ENCODE measurements at places on chromosomes 1 and 21. TPM values are rescaled to one million over a fixed set of nuclear protein-coding genes. Genes with fewer than 3 reads are reported as not detected.

DNA sequence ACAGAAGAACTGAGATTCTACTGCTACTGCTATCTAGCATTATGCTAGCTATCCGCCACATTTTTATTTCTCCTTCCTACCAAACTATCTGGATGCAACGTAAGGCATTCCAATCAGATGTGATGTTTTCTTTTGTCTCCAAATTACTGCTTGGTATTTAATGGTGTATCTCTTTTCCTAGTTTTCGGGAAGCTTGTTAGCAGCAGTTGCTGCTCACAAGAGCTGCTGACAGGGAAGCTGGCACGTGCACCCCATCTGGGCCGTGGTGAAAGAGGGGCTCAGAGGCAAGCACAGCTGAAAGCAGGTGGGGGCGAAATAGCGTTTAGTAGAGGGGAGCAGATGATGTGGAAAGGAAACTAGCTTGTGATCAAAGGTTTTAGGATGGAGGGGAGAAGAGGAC is 57.3 kb downstream of the JAK1 start:
- no peak for DNase-seq

- no peak for DNase-seq
Measured at GRCh38 chr1:230818901-230819300, 49.4 kb downstream of the C1orf198 start.

DNA sequence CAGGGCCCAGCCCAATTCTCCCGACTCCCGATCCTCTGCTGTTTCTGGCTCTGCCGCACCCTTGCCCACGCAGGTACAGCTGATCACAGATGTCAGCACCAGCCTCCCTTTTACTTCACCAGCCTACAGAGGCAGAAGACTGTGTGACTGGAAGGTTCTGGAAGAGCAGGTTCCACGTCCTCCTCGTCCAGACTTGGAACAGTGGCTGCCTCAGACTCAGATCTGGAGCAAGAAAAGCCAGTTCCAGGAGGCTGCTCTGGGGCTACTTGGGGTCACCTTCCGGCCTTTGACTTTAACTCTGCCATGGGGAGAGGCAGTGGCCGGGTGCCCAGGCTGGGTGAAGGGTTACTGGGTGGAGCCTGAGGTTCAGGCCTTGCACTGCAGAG is 16.1 kb upstream of the KLHDC7A start:
- DNase-seq: no peak

The WNT9A gene
- total RNA-seq: 0.29 TPM

GRCh38 chr1:244391761-244392160 is 59.9 kb downstream of the ADSS2 start:
- no peak for DNase-seq

DNA sequence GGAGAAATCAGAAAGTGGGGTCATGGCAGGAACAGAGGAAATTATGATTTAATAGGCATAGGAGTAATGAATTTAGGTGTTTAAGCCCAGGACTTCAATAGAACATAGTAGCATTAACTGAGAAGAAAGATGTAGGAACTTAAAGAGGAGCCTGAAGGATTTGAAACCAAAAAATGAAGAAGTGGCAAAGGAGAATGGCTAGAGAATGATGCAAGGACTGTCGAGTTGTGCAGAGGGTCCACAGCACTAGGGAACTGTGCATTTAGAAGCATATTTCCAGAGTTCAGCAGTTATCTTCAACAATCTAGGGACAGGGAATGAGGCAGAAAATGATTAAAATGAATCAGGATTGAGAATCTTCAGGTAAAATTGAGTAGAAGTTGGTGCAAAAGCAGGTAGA is 328.1 kb upstream of the LYPLAL1 start:
- DNase-seq: no peak

The SLC30A2 gene
- total RNA-seq: 0.19 TPM

DNA sequence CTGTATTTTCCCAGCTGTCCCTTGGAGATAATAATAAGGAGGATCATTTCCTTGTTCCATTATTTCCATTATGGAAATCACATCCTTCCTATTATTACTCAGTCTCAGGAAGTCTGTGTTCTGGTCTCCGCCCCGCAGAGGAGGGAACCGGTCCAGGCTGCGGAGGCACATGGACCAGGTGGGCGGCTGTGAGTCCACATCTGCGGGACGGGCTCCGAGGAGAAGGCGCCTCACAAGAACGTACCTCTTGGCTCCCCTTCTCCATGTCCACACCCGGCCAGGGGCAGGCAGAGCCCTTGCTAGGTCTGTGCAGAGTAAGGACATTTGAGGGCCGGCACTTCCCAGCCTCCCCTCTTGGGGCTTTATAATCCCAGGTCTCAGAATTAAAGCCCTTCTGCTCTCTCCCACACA is 14.6 kb downstream of the RAB7B start:
- no peak for DNase-seq

DNA sequence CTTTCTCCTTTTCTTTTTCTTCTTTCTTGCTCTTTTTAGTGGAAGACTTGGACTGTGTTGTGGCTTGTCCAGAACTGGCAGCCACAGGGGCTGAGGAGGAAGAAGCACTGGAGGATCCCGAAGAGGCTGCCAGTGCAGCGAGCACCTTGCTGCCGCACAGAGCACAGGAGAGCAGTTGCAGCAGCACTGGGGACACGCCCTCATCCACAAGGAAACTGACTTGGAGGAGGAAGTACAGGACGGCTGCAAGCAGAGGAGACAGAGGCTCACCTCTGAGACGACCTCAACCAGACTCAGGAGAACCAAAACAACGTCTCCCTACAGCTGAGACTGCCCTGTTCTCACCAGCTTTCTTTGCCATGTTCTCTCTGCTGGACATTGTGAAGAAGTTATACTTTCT is 88.9 kb downstream of the UBR4 start:
- DNase-seq: no peak

The NPR1 gene
- 0.23 TPM for total RNA-seq

- no peak for DNase-seq
Measured at GRCh38 chr1:18539171-18539570, 58.4 kb downstream of the KLHDC7A start.

The APCS gene
- total RNA-seq: 1.0 TPM

The RIPK4 gene
- total RNA-seq: 2.1 TPM

- DNase-seq: no peak
Measured at GRCh38 chr1:211339631-211340041, 13.0 kb downstream of the TRAF5 start.

The AQP10 gene
- total RNA-seq: not detected

The FCRL6 gene
- 43.3 TPM for total RNA-seq

The CNR2 gene
- total RNA-seq: 1.5 TPM

- DNase-seq: no peak
Measured at GRCh38 chr21:37627074-37627473, 260.5 kb downstream of the DYRK1A start.

- DNase-seq: no peak
Measured at GRCh38 chr1:116287341-116288200, 85.5 kb upstream of the ATP1A1 start.

DNA sequence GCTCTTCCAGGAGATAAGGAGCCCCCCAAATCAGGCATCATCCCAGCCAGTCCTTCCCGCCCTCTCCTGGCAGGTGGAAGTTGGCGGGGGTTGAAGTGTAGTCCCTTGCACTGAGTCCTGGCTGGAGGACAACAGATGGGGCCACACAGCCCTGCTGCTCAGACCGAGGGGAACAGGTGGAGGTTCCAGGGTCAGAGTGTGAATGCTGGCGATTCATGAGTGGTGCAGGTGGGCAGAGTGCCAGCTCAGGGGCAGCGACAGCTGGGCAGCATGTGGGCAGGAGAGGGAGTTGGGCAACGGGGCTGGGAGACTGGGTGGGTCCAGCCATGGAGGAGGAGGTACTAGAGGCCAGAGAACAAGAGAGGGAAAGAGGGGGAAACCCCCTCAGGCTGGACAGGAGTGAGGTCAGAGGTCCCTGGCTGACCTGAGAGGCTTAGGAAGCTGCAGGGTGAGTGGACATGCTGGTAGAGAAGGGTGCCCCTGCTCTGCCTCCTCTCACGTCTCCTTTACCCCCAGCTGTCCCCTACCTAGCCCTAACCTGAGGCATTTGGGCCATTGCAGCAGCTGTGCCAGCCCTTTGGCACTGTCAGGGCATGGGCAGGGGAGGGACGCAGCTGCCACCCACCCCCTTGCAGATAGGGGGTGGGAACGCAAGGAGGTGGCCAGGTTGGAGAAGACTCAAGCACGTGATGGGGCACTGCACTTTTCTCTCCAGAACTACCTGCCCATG is 11.3 kb upstream of the ADORA1 start:
- no peak for DNase-seq

DNA sequence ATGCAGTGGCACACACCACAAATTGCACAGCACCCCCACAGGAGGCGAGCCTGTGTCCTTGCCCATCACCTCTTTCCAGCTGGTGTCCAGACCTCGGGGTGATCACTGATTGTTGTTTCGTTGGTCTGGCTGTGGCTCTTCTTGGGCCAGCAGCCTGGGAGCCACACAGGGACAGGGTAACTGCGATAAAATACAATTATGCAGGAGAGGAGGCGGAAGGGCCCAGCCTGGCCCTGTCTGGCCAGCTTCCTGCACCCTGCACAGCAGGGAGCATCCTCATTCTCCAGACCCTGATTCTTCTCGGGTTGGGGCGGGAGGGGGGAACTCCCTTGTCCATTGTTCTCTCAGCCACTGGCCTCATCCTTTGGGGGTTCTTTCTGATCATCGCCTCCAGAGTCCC is 83.6 kb downstream of the ADARB1 start:
- no peak for DNase-seq

GRCh38 chr1:110224240-110224995 is 14.3 kb downstream of the KCNC4 start:
- no peak for DNase-seq

DNA sequence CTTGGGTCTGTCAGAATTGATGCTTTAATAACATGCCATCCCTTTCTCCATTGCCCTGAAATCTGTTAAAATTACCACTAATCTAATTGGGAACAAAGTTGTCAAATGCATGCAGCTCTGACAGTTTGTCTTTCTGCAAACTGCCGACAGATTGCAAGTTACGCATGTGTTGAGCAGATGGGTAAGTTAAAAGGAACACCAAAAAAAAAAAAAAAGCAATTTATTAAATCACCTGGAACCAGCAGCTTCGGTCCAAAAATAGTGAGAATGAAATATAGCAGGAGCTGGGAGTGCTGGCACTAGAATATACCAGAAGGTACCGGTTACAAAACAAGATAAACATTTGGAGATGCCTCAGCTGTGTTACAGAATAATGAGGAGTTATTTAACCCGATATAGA is 149.6 kb upstream of the C1orf87 start:
- no peak for DNase-seq

- DNase-seq: no peak
Measured at GRCh38 chr1:230169454-230170152, 102.6 kb downstream of the GALNT2 start.

The PROK1 gene
- 0.20 TPM for total RNA-seq

- no peak for DNase-seq
Measured at GRCh38 chr1:85677656-85678055, 30.6 kb downstream of the ZNHIT6 start.

The ILDR2 gene
- 0.16 TPM for total RNA-seq

GRCh38 chr1:26119892-26120608 is 8.4 kb downstream of the PDIK1L start:
- no peak for DNase-seq

- no peak for DNase-seq
Measured at GRCh38 chr21:45154511-45155508, 80.4 kb downstream of the ADARB1 start.

- DNase-seq: no peak
Measured at GRCh38 chr1:59482986-59483385, 186.1 kb downstream of the FGGY start.

DNA sequence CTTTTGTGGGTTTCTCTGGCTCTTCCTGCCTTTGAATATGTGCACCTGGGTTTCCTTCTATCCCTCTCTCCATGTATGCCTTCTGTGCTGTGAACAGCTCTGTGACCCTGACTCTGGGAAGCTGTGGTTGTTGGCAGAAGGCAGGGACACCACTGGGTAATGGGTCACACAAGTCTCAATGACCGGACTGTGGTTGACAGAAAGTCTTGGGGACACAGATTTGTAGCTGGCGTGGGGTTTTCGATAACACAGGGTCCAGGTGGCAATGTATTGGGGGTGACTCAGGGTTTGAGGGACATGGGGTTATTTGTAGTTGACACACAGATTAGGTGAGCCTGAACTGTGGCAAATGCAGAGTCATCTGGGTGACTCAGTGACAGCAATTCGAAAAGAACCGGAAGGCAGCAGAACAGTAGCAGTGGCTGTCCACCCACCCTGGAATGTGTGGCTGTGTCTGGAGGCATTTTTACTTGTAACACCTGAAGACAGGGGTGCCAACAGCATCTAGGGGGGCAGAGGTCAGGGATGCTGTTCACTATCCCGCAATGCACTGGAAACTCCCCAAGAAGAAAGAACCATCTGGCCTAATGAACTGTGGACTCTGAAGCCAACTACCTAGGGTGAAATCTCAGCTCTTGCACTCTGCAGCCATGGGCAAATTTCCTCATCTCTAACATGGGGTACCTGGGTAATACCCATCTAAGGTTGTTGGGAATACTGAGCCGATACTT is 13.0 kb upstream of the SLC6A9 start:
- no peak for DNase-seq

DNA sequence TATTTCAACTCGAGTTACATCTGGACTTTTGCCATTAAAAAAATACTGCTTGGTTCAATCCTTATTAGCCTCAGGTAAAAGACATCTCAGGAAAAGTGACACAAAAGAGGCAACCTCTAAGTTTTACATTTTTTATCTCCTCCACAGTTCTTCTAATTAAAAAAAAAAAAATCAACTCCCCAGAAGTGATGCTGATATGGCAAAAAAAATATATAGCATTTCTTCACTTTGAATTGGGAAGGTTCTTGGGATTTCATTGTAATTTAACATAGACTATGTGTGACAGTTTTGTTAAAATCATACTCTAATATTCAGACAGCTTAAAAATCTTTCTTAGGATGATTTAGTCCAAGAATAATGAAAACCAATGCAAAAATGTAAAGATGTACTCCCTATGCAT is 87.9 kb downstream of the LRRC8C start:
- DNase-seq: no peak

GRCh38 chr1:50793521-50793920 is 166.5 kb downstream of the FAF1 start:
- no peak for DNase-seq

GRCh38 chr1:12774801-12775345 is 1.3 kb downstream of the PRAMEF12 start:
- no peak for DNase-seq

- no peak for DNase-seq
Measured at GRCh38 chr1:191882870-191883269, 275.4 kb upstream of the RGS18 start.

DNA sequence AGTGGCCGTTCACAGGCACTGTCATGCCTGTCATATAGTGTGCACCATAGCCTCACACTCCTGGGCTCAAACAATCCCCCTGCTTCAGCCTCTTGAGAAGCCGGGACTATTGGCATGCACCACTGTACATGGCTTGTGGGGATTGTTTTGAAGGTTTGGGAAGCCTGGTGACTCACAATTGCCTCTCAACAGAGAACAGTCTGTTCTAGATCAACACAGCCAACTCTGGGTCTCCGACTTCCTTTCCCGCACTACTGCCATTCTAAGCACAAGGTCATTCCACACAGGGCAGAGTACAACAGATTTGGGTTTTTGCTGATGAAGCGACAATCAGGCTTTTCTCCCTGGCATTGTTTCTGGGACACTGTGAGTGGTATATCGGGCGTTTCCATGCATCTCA is 15.5 kb upstream of the AHCTF1 start:
- no peak for DNase-seq

GRCh38 chr1:195948123-195948895 is 659.9 kb downstream of the KCNT2 start:
- no peak for DNase-seq

- DNase-seq: no peak
Measured at GRCh38 chr1:99497690-99498089, 148.2 kb upstream of the PALMD start.

The AMPD1 gene
- total RNA-seq: not detected

Measured in T-cell (primary cell).